ENCODE measurements at places on chromosomes 2 and 18. TPM values are rescaled to one million over a fixed set of nuclear protein-coding genes. Genes with fewer than 3 reads are reported as not detected.

DNA sequence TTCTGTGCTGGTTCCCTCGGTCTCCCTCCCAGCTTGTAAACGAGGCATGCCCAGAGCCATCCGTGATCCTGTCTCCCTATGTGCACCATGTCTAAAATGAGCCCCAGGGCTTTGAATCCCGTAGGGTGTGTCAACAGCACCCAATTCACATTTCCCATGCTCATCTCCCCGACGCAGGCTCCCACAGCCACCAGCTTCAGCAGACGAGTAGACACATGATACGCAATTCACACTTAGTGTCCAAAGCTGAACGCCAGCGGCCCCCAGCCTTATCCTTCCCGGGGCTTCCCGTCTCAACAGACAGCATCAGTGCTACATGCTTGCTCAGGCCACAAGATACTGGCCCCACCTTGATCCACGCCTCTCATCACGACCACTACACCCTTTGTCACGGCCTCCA, 88.1 kb downstream of the EIPR1 start:
- DNase-seq: peak; percentile 50

DNA sequence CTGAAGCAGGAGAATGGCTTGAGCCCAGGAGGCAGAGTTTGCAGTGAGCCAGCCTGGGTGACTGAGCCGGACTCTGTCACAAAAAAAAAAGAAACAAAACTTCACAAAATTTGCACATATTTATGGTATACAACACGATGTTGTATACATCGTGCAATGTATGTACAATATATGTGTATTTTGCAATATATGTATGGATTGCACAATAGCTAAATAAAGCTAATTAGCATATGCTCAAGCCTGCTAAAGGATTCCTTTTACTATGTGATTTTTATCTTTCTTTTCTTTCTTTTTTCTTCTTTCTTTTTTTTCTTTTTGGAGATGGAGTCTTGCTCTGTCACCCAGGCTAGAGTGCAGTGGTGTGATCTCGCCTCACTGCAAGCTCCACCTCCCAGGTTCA, 368.0 kb upstream of the FAM98A start:
- DNase-seq: no peak

DNA sequence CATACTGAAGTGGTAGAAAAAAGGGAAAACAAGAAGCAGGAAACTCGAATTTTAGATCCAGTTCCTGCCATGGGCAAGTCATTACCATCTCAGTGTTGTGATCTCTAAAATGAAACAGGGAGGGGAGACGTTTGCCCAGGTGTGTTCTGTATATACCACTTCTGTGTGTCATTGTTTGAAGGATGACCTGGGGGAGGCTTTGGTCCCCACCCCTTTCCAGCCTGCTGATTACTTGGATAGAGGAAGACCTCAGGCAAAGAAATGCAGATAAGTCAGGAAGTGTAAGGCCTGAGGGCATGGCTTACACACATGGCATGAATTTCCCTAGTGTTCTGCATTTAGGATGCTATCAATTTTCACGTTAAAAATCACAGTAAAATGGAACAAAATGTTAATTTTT, 205.2 kb upstream of the CXCR4 start:
- no peak for DNase-seq

DNA sequence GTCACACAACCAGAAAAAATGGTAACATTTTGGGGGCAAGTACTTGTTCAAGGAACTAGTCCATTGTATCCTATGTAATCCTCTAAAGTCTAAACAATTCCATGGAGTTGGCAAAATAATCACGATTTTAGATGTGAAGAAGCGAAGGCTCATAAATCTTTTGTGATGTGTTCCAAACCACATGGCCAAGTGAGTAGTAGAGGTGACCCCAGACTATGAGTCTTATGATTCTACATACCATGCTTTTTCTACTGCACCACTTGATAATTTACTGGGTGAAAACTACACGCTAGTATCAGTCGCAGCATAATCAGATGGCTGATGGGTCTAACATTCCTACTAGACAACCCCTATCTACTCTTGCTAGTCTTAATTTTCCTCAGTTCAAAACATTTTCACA, 371.4 kb downstream of the OSR1 start:
- DNase-seq: no peak

ADCY3 gene
- total RNA-seq: 140 TPM

Data from ascending aorta (tissue), 2 donors.